ENCODE measurements at places on chromosomes 2 and 18. TPM values are rescaled to one million over a fixed set of nuclear protein-coding genes. Genes with fewer than 3 reads are reported as not detected.

DNA sequence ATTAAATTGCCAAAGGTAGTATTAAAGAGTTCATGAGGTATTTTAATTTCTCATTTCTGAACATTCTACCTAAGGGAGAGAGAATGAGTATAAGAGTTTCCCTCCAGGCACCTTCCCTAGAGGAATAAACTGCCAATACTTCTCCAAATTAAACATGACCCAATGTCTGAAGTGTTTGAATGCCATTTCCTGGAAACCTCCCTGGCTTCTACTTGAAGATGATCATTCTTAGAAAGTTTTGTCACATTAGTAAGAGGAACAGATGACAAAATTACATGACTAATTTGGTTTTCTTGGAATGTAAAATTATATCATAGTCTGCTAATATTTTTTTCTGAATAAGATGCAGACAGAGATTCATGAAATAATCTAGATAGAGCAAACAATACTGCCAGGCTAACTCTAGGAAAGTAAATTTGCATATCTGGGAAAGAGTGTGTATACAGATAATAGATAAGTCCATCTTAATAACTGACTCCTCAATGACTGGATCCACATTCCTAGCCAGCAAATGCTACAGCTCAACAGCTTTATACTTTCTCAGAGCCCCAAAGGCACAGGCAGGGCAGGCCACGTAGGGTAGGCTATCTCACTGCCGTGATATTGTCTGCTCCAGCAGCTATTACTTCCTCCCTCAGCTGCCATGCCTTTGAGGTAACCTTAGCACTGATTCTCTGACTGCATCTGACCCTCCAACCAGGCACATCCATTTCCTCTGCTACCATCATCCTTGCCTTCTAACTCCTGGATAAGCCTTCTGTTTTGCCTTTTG, 630.8 kb upstream of the PIK3C3 start:
- H3K27ac ChIP-seq: no peak overlapping the region
- no peak for DNase-seq
- H3K4me1 ChIP-seq: no peaks in the 10 kb centered on the region
- no peaks in the 10 kb centered on the region for H3K36me3 ChIP-seq
- no peak overlapping the region for H3K4me3 ChIP-seq

Gene OTOS
- not detected for total RNA-seq

DNA sequence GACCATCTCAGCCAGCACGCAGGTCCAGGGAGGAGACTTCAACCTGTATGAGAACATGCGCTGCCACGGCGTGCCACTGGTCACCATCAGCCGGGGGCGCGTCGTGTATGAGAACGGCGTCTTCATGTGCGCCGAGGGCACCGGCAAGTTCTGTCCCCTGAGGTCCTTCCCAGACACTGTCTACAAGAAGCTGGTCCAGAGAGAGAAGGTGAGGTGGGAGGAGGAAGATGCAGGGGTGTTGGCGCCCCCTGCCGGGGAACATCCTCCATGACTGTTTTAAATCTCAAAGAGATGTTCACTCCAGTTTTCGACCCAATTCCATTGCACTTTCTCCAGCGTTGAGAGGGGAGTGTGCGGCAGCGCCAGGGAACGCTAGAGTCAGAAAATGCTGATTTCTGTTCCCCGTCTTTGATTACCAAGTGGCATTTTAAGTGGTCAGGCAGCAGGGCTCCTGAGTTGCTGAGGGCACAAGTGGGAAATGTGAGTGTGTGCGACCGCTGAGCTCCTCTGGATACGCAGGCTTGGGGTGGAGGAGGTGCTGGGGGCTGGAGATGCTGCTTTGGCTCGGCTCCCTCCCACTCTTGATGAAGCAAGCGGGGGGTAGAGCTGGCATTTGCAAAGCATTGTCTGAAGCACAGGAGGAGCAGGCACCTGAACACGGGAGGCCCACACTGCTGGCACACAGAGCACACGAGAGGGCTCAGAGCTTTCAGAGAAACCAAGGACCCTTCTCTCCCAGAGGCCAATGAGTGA, 27.7 kb upstream of the MAPRE3 start:
- DNase-seq: peak; percentile 43
- H3K27me3 ChIP-seq: peaks cover 6% of the 10 kb centered on the region
- no peak overlapping the region for H3K27ac ChIP-seq
- H3K36me3 ChIP-seq: no peaks in the 10 kb centered on the region
- peaks cover 4% of the 10 kb centered on the region for H3K4me1 ChIP-seq
- H3K4me3 ChIP-seq: no peak overlapping the region

- no peak overlapping the region for H3K4me3 ChIP-seq
- H3K27me3 ChIP-seq: peaks cover 2% of the 10 kb centered on the region
- H3K36me3 ChIP-seq: no peaks in the 10 kb centered on the region
- H3K27ac ChIP-seq: no peak overlapping the region
- no peaks in the 10 kb centered on the region for H3K4me1 ChIP-seq
Observed at GRCh38 chr2:1730015-1730927, 14.0 kb downstream of the PXDN start.

GRCh38 chr2:48508461-48509124, 21.4 kb upstream of the STON1 start:
- H3K4me3 ChIP-seq: no peak overlapping the region
- H3K4me1 ChIP-seq: peaks cover 21% of the 10 kb centered on the region
- no peaks in the 10 kb centered on the region for H3K27me3 ChIP-seq
- H3K27ac ChIP-seq: peak overlapping the region; percentile 71
- DNase-seq: no peak
- peaks cover 41% of the 10 kb centered on the region for H3K36me3 ChIP-seq

DNA sequence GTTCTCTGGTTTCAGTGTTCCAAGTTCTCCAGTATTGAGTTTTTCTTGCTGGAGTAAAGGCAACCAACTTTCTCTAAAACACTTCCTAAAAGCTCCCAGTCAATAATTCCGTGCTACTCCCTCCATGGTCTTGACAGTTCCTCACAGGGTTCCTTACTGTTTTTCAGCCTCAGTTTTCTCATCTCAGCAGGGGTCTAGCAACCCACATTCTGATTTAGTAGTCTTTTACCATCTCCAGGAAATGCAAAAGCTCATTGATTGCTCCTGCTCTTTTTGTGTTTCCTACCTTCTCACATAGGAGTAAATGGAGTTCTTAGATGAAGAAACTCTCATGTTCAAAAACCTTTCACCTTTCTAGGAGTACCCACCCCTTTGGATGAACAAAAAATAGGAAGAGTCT, 978.8 kb upstream of the POU3F3 start:
- no peak overlapping the region for H3K27ac ChIP-seq
- no peaks in the 10 kb centered on the region for H3K4me1 ChIP-seq
- no peak overlapping the region for H3K4me3 ChIP-seq
- H3K36me3 ChIP-seq: no peaks in the 10 kb centered on the region
- no peak for DNase-seq

Gene CELF4
- total RNA-seq: not detected

GRCh38 chr2:144607099-144607498, 87.2 kb upstream of the ZEB2 start:
- no peaks in the 10 kb centered on the region for H3K4me1 ChIP-seq
- DNase-seq: no peak
- H3K27me3 ChIP-seq: peaks cover 10% of the 10 kb centered on the region
- no peak overlapping the region for H3K27ac ChIP-seq

Gene QPCT
- total RNA-seq: 1.6 TPM

DNA sequence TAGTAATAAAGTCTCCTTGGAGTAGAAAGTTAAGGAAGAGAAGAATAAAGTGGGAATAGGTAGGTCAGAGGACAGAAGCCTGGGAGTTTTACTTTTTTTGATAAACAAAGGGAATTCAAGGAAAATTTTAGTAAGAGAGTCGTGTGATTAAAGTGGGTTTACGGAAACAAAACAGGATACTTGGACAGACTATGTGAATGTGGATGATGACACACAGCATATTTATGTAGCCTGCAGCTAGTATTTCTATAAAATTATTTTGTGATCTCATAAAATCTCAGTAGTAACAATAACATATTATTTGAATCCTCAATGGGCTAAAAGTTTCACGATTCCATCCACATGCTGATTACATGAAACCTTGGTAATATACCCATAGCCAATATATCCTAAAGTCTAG, 450.7 kb upstream of the PIK3C3 start:
- no peak overlapping the region for H3K4me3 ChIP-seq
- no peaks in the 10 kb centered on the region for H3K36me3 ChIP-seq
- no peaks in the 10 kb centered on the region for H3K27me3 ChIP-seq
- no peak overlapping the region for H3K27ac ChIP-seq
- DNase-seq: no peak

Gene GPR17
- total RNA-seq: not detected

Gene KCNG2
- not detected for total RNA-seq

DNA sequence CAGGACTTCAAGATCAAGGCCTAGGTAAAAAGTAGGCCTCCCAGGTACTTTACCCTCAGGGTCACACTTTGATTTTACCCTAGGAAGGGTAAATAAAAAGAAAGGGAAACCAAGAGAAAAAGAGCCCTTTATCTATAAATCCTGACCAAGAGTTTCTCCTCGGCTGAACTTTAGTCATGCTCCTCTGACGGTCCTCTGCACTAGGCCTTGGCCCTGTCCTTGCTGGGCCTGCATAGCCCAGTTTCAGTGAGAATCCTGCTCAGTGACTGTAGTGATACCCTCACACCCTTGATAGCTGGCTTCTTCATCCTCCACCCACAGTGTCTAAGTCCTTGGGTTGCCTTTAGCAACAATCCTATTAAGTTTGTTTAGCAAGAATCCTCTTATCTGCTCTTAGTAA, 20.5 kb upstream of the ITSN2 start:
- no peak overlapping the region for H3K4me3 ChIP-seq
- no peaks in the 10 kb centered on the region for H3K36me3 ChIP-seq
- no peak overlapping the region for H3K27ac ChIP-seq
- no peaks in the 10 kb centered on the region for H3K27me3 ChIP-seq
- H3K4me1 ChIP-seq: no peaks in the 10 kb centered on the region

Gene FAP
- not detected for total RNA-seq

DNA sequence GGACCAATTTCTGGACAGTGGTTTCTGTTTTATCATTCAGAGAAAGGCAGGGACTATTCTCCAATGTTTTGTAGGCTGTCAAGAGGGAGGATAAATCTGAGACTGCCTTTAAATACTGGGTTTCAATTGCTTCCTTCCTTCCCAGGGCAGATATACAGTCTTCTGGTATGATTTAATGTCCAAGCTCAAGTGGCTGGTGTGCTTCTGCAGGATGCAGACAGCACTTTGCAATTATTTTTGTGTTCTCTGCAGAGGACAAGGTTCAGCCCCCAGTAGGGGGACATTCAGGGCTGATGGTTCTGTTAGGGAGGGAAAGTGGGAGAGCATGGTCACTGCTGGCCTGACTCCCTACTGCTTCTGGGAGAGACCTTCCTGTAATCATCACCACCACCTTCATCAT, 4.6 kb upstream of the BOD1L2 start:
- H3K4me3 ChIP-seq: no peak overlapping the region
- no peaks in the 10 kb centered on the region for H3K4me1 ChIP-seq
- no peaks in the 10 kb centered on the region for H3K36me3 ChIP-seq
- no peak for DNase-seq
- H3K27me3 ChIP-seq: no peaks in the 10 kb centered on the region

Gene TPRKB
- total RNA-seq: 42.7 TPM

GRCh38 chr2:146985753-146986152, 859.1 kb upstream of the ACVR2A start:
- no peak overlapping the region for H3K27ac ChIP-seq
- H3K36me3 ChIP-seq: no peaks in the 10 kb centered on the region
- no peaks in the 10 kb centered on the region for H3K27me3 ChIP-seq
- DNase-seq: no peak
- H3K4me1 ChIP-seq: no peaks in the 10 kb centered on the region

Gene ACKR3
- 0.42 TPM for total RNA-seq

Gene TMEM198
- total RNA-seq: 3.3 TPM

- H3K4me3 ChIP-seq: no peak overlapping the region
- H3K27ac ChIP-seq: peak overlapping the region; percentile 45
- H3K27me3 ChIP-seq: peaks cover 35% of the 10 kb centered on the region
- peaks cover 7% of the 10 kb centered on the region for H3K4me1 ChIP-seq
Observed at GRCh38 chr2:64359171-64359891, 94.6 kb upstream of the LGALSL start.

DNA sequence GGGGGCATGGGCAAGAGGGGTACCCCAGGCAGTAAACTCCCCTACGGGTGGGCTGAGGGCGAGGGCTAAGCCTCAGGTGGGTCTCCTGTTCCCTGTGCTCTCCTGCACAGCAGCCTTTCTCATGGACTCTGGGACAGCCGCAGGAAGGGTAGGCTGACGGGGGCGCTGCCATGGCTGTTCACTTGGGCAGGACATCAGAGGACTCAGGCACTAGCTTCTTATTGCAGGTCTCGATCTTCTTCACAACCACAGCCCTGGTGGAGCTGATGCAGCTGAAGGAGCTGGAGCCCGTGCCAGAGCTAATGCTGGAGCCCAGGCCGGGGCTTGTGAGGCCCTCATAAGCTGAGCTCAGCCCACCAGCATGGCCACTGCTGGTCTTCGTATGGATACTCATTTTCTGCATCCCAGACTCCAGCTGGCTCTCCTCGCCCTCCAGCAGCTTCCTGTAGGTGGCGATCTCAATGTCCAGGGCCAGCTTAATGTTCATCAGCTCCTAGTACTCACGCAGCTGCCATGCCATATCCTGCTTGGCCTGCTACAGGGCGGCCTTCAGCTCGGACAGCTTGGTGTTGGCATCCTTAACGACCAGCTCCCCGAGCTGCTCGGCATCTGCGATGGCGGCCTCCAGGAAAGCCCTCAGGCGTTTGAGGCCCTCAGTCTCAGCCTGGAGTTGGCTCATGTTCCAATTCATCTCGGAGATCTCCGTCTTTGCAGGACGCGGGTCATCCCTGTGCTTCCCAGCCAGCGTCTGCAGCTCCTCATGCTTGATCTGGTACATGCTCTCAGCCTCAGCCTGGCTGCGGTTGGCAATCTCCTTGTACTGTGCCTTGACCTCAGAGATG, 359.8 kb upstream of the SETBP1 start:
- H3K27ac ChIP-seq: no peak overlapping the region
- no peaks in the 10 kb centered on the region for H3K36me3 ChIP-seq
- H3K4me3 ChIP-seq: no peak overlapping the region
- H3K4me1 ChIP-seq: no peaks in the 10 kb centered on the region

Gene SAG
- total RNA-seq: 0.32 TPM

DNA sequence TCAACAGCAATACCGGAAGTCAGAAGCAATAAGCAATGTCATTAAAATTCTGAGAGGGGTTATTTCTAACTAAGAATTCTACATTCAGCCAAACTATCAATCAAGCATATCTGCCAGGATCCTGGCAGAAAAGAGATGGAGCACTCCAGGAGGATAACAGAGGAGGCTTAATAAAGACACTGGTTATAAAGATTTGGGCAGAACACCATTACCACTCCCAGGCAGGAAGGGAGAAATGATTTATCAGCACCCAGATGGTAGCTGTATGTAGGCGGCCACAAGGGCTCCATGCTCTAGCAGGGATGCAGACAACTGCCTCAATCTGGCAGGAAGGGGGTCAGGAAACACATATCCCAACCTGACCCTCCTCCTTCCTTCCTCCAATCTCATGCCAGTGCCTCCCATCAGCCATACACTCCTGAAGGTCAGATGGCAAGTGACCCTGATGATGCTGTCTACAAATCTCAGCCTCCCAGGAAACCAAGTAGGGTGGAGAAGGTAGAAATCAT, 20.5 kb upstream of the TNFAIP6 start:
- peaks cover 6% of the 10 kb centered on the region for H3K4me1 ChIP-seq
- no peak overlapping the region for H3K4me3 ChIP-seq
- DNase-seq: no peak
- no peak overlapping the region for H3K27ac ChIP-seq
- peaks cover 11% of the 10 kb centered on the region for H3K27me3 ChIP-seq

All from activated T-helper 1 cell treated with anti-CD3 and anti-CD28 coated beads, Interleukin-12 subunit alpha, Interleukin-12 subunit beta, Interleukin-2, Interleukin-4 antibody, amounts not matched to agents 30 ng/mL and 10 ng/mL and 1 ng/mL, durations not matched to agents 14 hours and 24 hours and 36 hours (primary cell).